ENCODE measurements at places on chromosomes 16 and 17.

DNA sequence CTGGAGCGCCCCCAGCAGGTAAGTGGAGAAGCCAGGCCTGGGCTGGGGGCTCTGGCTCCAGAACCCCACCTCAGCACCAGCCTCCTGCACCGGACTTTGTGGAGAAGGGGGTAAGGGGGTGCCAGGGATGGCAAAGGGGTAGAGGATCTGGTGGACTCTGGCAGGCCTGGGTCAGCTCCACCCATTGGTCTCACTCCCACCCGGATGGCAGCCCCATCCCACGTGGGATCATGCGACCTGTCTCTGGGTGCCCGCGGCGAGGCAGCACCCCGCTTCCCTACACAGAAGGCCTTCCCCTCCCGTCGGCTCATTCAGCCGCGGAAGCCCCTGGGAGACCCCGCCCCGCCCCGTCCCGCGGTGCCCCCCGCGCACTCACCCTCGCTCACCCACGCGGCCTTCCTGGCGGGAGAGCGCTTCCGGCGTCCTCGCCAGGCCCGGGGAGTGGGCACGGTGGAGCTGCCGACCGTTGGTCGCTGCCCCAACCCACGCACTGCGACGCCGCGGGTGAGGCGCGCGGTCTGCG lies 498 bp upstream of the PLEKHG4 start:
- DNase-seq = no peak

DNA sequence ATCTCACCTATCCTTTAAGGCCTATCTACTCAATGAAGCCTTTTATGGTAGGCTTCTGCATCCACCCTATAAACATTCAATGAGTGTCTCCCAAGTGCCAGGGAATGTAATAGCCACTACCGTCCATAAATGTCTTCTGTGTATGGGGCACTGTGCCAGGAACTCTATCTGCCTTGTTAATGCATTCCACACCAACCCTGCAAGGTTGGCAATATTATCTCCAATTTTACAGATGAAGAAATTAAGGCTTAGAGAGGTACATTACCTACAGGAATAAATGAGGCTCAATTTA lies 20.0 kb downstream of the MAP3K14 start:
- DNase-seq = no peak

DNA sequence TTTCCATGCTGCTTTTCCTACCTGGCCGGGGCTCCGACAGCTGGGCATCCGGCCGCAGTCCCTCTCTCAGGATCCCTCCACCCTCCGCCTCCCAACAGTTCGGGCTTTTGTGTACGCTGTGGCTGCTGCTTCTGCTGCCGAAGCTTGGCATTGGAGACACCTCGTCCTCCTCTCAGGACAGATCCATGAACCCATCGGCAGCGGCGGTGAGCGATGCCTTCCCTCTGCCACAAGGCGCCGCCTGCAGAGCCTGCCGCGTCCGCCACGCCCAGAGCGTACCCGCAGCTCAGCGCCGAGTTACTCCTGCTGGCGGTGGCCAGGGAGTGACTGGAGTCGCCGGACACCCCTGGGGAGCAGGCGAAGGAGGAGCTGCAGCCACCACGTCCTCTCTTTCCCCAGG lies 2032.8 kb downstream of the TP53TG3F start:
- no peak for DNase-seq

DNA sequence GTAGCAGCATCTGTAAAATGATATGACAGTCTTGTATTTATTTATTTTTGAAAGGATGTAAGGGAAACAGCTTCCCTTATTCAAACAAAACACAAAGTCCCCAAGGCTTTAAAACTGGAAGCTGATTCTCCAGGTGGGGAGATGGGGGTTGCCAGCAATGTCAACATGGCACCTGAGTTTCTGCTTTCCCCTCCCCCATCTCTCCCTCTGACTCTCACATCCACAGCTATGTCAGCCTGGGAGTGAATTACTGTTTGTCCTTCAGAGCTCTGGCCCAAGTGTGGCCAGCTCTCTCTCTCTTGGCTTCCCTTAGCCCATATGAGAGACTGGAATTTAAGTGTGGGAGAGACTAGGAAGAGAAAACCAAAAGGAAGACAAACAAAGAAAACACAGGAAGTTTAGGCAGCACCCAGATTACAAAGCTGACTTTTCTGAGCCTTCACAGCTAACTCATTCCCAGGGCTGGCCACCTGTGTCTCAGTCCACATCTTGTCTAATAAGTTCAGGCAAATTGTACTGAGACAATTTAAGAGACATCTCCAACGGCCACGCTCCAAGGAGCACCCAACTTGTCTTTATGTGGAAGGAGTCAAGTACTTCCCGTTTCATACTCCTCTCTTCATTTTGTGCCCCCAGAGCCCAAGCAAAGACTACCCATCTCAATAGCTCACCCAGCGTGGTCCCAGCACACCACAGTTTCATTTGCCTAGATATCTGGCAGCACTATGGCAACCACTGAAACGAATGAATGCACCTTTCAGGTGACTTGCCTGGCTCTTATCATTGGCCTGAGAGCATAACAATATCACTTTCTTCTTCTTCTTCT lies 69.2 kb downstream of the SOX9 start:
- no peak for DNase-seq

- peak; percentile 18 for DNase-seq
Measured at GRCh38 chr16:10130538-10130937, 51.7 kb downstream of the GRIN2A start.

DNA sequence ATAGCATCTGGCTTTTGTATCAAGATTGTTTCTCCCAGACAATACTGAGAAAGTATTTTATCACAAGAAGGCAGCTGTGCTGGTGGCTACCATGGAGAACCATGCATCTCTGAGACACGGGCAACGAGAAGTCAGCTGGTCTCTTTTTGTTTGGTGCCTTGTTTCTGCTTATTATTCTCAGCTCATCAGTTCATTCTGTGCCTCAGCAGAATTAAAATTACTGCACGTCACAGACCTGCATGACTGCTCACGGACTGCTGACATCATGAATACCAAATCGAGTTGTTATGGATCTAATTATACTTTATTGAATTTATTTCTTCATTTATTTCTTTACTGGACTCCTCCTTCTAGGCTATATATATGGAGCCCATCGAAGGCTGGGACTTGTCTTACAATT lies 19.0 kb upstream of the PMP22 start:
- DNase-seq = no peak

DNA sequence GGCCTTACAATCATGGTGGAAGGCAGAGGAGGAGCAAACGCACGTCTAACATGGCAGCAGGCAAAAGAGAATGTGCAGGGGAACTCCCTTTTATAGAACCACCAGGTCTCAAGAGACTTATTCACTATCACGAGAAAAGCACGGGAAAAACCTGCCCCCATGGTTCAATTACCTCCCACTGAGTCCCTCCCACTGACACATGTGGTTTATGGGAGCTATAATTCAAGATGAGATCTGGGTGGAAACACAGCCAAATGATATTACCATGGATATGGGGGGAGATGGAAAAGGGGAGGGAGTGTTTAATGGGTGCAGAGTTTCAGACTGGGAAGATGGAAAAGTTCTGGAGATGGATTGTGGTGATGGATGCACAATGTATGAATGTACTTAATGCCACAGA lies 23.0 kb downstream of the TEKT5 start:
- DNase-seq = no peak

GRCh38 chr17:65820811-65821210 lies 259.4 kb upstream of the AXIN2 start:
- no peak for DNase-seq

DNA sequence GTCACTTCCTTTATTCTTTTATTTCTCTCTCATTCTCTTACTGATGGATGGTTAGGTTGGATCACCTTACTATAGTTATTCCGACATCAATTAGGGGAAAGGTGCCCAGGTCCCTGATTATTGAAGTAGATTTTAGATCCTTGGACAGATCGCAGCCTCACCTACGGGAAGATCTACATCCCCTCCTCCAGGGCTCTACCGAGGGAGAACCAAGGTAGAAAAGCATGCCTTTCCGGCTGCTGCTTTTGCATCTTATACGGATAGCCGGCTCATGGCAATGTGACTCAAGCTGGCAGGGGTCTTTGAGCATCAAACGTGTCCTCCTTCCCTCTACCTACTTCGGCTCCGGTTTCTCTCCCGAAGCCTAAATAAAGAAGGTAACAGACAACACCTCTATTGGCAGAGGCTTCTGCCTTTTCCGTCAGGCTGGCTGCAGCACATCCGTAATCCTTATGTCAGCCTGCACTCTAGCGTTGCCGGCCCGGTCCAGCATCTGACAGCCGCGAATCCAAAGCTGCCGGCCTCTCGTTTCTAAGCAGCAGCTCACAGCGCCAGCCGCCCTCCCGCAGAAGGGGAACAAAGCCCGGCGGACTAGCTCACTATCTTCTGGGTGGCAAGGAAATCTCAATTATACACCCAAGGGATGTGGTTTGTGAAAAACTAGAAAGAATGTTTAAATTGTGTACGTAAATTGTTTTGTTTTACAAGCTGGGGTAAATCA lies 46.9 kb downstream of the IRX6 start:
- peak; percentile 62 for DNase-seq

DNA sequence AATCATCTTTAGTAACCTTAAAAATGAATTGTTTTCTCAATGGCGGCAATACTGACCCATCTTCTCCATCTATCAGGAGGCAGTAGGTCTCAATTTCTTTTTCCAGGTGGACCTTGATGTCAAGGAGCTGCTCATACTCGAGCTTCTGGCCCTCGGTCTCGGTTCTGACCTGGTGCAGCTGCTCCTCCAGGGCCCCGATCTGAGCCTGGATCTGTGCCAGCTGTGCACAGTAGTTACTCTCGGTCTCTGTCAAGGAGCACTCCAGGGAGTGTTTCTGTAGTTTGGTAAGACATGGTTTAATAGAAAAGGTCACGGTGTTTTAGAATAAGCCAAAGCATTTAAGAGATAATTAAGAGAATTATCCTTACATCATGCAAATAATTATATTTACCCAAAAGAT lies 4.9 kb downstream of the KRT27 start:
- DNase-seq = no peak

DNA sequence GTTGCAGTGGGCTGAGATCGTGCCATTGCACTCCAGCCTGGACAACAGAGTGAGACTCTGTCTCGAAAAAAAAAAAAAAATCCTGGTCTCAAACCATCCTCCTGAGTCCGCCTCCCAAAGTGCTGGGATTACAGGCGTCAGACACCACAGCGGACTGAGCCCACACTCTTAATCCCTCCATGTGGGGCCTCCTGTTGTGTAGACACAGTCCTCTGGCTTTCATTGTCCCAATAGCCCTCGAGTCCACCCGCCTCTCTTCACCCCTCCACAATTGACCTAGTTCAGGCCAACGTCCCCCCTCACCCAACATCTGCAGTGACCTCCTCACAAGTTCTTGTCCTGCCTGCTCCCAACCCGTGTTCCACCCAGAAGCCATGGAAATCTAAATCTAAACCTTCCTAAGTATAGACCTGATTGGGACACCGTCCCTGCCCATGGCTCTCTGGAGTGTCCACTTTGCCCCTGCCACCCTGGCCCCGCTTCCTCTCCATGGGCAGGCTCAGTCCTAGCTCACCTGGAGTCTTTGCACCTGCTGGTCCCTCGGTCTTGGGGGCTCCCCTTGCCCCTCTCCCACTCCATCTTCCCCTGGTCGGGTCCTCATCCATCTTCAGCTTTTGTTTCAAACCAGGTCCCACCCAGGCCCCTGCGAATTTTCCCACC lies 46.7 kb downstream of the HAPSTR1 start:
- no peak for DNase-seq

DNA sequence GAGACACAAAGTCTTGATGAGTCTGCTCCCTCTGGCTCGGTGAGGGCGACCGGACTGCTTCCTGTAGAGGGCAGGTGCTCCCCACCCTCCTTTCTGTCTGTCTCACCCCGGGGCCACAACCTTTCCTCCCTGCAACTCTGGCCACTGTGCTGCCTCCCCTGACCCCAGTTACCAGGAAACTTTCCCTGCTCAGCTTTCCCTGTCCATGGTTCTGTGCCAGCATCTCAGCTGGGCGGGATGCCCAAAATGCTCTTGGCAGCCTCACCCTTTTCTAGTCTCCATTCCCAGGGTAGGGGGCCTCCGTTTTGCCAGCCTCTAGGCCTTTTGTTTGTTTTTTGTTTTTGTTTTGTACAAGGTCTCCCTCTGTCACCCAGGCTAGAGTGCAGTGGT lies 1.4 kb downstream of the PLD2 start:
- DNase-seq = no peak

- no peak for DNase-seq
Measured at GRCh38 chr16:69329369-69330285, 761 bp downstream of the PDF start.

GRCh38 chr16:53855511-53855910 lies 151.6 kb downstream of the FTO start:
- no peak for DNase-seq

- DNase-seq = no peak
Measured at GRCh38 chr17:34291721-34292348, 6.3 kb downstream of the CCL11 start.

GRCh38 chr17:82386255-82386831 lies 14.8 kb downstream of the UTS2R start:
- DNase-seq = no peak

GRCh38 chr16:89383095-89384003 lies 107.0 kb downstream of the ANKRD11 start:
- DNase-seq = no peak

GRCh38 chr16:54542805-54543505 lies 256.4 kb upstream of the IRX3 start:
- no peak for DNase-seq

- no peak for DNase-seq
Measured at GRCh38 chr17:740240-741017, 8.0 kb downstream of the TLCD3A start.

- no peak for DNase-seq
Measured at GRCh38 chr17:54269881-54270280, 447.2 kb downstream of the KIF2B start.

DNA sequence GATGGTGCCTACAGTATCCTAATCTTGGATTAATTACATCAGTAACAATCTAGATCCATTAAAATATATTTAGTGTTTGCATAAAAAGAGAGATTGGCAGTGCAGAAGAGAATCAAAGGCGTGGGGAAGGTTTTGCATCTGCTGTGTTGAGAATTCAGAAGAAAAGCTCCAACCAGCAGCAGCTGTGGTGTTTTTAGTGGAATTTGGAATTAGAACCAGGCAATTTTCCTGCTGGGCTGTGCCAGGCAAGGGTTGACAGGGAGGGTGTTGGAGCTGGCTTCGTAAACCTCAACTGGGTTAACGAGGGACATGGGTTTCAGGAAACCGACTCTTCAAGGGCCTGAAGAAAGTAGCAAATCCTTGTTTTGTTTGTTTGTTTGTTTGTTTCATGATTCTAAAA lies 107.8 kb upstream of the WSCD1 start:
- DNase-seq = no peak
